ENCODE measurements at places on chromosomes 7 and 10.
A peak's percentile ranks its signal among the peaks of the same experiment; 100 is the strongest.

DNA sequence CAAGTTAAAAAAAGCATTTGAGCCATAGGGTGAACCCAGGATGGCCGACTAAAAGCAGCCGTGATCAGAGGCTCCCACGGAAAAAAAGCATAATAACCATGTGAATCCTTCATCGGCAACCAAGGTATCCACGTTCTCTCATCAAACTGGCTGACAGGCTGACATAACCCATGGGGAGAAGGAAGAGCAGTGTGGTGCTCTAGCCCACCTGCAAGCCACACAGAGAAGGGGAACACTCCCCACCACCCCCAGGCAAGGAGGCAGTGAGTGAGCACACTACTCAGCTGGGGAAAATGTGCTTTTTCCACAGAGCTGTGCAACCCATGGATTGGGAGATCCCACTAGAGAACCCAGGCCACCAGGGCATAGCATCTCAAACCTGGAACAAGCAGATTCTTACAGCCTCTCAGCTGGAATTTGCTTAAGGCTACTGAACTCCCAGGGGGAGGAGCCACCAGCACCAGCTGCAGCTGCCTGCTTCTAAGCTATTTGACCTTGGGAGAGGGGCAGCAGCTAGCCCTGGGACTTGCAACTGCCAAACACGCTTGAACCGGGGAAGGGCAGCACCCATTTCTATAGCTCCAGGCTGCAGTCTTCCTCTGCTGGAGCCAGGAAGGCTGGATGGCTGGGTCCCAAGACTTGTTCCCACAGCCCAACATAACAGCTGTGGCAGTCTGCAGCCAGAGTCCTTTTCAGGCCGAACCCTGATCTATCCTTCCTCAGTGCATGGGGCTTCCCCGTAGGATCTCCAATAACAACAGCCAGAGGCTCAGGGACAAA is 178.2 kb upstream of the NRG3 start:
- H3K36me3 ChIP-seq = peaks cover 10% of the 10 kb centered on the region
- H3K4me3 ChIP-seq = no peak overlapping the region
- H3K4me1 ChIP-seq = peaks cover 14% of the 10 kb centered on the region
- H3K27ac ChIP-seq = no peak overlapping the region
- no peak for DNase-seq

GRCh38 chr7:76310102-76310957 is 7.9 kb downstream of the HSPB1 start:
- H3K27me3 ChIP-seq = no peaks in the 10 kb centered on the region
- peak overlapping the region; percentile 43 for H3K27ac ChIP-seq
- H3K4me3 ChIP-seq = no peak overlapping the region
- no peak for DNase-seq

DNA sequence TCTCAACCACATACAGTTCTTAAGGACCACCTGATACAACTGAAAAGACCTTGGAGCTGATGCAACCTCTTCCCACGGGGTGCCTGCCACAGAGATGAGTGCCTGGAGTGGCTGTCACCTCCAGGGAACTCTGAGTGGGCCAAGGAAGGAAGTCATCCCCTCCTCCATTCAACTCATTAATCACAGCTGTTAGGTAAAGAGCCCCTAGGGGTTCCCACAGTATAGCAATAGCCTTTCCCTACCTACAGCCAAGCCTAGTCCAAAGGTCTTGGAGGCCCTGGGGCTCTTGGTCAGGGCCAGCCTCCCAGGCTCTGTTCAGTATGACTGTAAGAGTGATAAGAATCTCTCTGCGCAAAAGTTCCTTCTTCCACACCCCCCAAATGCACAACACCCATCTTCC is 70.4 kb upstream of the NFE2L3 start:
- H3K4me1 ChIP-seq = peaks cover 23% of the 10 kb centered on the region
- no peak for DNase-seq
- H3K36me3 ChIP-seq = no peaks in the 10 kb centered on the region
- no peak overlapping the region for H3K4me3 ChIP-seq

DNA sequence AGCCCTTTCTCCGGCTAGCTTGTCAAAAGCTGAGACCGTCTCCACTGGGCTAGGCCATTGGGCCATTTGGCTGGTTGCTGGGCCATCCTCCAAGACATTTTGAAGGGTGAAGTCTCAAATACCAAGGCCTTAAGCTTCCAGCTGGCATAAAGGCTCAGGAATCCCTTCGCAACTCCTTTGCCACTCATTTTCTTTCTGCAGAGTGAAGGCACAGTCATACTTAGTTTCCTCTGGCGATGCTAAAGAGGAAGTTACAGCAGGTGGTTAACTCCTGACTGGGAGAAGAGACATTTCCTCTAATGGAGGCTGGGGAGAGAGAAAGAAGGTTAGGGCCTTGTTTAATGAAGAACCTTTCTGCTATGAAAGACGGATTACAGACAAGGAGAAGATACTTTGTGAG is 4.8 kb upstream of the REPIN1 start:
- peak overlapping the region; percentile 45 for H3K4me3 ChIP-seq
- no peak overlapping the region for H3K27ac ChIP-seq
- H3K4me1 ChIP-seq = peaks cover 33% of the 10 kb centered on the region
- peaks cover under 1% of the 10 kb centered on the region for H3K36me3 ChIP-seq
- DNase-seq = no peak

DNA sequence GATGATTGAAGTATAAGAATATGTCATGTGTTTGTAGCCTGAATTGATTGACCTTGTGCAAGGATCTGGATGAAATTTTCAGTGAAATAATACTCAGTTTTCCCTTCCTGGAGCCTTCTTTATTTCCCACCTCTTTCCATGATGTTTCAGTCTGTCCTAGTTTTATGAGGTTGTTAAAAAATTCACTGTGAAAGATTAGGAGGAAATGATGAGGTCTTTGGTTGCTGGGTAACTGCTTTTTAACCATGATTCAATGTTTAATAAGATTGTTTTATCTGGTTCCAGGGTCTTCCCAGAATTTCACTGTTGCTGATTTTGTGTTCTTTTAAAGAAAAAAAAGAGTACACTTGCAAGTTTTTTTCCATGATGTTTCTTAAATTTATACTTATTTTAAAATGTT is 221.5 kb downstream of the MBL2 start:
- H3K27me3 ChIP-seq = no peaks in the 10 kb centered on the region
- H3K4me3 ChIP-seq = no peak overlapping the region
- no peak overlapping the region for H3K27ac ChIP-seq
- DNase-seq = no peak

DNA sequence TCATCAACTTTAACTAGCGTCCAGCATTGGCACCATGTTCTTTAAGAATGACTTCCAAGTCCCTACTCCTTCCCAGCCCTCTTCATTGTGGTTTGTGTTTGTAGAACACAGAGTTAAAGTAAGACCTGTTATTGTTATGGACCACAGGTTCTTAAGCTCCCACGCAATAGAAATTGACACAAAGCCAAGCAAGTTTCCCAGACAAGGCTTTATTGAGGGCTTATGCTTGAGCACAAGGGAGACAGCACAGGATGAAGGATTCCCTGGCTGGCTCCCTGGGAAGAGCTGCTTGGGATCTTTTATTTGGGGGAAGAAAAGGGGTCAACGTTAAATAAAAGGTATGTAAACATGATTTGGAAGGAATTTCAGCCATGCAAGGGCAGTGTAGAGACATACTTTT is 44.3 kb upstream of the PRKCQ start:
- no peak for DNase-seq
- no peaks in the 10 kb centered on the region for H3K4me1 ChIP-seq
- no peaks in the 10 kb centered on the region for H3K36me3 ChIP-seq

DNA sequence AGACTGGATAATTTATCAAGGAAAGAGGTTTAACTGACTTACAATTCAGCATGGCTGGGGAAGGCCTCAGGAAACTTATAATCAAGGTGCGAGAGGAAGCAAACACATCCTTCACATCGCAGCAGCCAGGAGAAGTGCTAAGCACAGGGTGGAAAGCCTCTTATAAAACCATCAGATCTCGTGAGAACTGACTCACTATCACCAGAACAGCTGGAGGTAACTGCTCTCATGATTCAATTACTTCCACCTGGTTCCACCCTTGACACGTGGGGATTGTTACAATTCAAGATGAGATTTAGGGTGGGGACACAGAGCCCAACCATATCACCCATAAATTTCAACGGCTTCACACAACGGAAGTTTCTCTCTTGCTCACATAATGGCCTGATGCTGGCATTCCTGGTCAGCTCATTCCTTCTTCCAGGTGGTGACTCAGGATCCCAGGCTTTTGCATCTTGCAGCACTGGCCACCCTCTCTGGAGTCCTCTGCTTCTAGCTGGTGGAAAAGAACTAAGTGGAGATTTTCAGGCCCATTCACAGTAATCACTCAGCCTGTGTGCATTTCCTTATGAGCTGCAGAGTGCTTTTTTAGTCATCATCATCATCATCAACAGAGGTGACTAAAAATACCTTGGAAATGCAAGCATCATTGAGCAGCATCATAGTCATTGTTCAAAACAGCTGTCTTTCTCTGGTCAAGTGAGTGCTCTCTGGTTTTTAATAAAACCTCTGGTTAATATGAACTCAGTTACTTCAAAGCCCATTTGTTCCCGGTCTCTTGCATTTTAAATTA is 308.1 kb downstream of the SFMBT2 start:
- DNase-seq = no peak
- H3K27ac ChIP-seq = no peak overlapping the region
- no peaks in the 10 kb centered on the region for H3K27me3 ChIP-seq

DNA sequence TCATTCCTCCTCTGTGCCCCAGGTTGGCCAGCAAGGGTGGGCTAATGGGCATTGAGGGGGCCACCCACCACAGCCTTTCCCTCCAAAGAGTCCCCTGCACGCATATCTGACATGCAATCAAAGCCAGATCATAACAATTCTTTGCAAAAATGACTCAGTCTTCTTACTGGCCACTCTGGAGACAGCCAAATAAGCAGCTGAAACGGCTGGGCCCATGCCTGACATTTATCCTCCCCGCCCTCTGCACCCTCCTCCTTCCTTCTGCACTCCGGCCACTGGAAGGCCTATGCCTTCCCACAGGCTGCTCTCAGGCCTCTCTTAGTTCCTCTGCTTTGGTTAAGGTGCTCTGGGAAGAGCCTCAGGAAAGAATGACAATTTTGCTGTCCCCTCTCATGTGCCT is 29.2 kb upstream of the NPFFR1 start:
- H3K27ac ChIP-seq = no peak overlapping the region
- no peaks in the 10 kb centered on the region for H3K27me3 ChIP-seq
- H3K36me3 ChIP-seq = no peaks in the 10 kb centered on the region
- H3K4me1 ChIP-seq = no peaks in the 10 kb centered on the region

GRCh38 chr7:43492896-43493295 is 90.0 kb upstream of the STK17A start:
- H3K36me3 ChIP-seq = no peaks in the 10 kb centered on the region
- H3K4me1 ChIP-seq = peaks cover 25% of the 10 kb centered on the region
- no peak for DNase-seq
- no peaks in the 10 kb centered on the region for H3K27me3 ChIP-seq
- H3K27ac ChIP-seq = no peak overlapping the region

DNA sequence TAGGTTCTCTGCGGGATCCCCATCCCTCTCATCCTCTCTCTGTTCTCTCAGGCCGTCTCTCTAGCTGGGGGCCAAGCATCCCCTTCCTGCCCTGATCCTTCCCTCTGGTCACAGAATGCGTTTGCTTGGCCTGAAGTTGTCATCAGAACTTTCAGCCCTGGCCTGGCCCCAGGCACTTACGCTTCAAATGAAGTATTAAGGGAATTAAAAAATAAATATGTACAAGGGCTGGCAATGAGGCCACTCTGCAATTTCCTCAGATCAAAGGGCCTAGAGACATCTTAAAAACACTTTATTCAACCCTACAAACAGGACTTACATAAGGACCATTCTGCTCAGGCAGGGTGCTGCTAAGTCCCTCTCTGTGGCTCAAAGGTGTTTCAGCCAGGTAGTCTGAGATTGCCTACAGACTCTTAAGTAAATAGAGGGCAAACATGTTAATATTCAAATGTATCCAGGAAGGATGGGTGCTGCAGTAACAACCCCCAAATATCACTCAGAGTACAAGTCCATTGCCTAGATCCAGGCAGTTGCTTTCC is 16.0 kb downstream of the SFTPD start:
- no peak overlapping the region for H3K27ac ChIP-seq
- peaks cover 20% of the 10 kb centered on the region for H3K27me3 ChIP-seq
- no peaks in the 10 kb centered on the region for H3K36me3 ChIP-seq
- DNase-seq = no peak

DNA sequence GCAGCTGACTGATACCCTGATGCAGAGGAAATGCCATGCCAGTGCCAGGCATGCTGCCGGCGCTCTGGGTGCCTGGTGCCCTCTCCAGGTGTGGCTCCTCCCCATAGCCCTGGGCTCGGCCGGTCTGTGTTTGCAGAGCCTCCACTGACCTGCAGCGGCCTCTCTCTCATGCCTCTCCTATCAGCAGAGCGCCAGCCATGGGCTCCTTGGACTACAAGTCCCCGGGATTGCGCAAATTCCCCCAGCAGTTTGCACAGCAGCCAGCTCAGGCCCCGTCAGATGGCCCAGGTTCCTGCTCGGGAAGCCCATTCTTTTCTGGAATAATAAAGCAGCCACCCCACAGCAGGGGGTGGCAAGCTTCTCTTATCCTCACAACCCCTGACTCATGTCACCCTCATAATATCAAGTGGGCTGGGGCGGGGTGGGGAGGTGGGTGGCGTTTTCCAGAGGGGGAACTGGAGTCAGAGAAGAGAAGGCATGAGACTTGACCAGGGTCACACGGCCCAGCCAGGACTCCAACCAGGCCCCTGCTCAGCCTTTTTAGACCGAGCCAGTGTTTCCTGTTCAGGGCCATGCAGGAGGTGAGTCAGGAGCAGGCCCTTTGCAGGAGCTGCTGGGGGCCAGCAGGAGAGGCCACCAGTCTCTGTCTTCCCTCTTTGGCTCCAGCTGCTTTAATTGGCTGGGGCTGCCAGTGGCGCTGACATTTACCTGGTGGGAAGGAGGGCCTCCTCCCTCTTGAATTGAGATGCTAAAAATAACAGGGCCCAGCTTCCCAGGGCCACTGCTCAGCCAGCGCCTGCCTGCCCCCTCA is 58.6 kb downstream of the ZMIZ1 start:
- DNase-seq = no peak
- no peak overlapping the region for H3K4me3 ChIP-seq
- no peaks in the 10 kb centered on the region for H3K36me3 ChIP-seq
- H3K4me1 ChIP-seq = peaks cover 58% of the 10 kb centered on the region
- no peaks in the 10 kb centered on the region for H3K27me3 ChIP-seq

DNA sequence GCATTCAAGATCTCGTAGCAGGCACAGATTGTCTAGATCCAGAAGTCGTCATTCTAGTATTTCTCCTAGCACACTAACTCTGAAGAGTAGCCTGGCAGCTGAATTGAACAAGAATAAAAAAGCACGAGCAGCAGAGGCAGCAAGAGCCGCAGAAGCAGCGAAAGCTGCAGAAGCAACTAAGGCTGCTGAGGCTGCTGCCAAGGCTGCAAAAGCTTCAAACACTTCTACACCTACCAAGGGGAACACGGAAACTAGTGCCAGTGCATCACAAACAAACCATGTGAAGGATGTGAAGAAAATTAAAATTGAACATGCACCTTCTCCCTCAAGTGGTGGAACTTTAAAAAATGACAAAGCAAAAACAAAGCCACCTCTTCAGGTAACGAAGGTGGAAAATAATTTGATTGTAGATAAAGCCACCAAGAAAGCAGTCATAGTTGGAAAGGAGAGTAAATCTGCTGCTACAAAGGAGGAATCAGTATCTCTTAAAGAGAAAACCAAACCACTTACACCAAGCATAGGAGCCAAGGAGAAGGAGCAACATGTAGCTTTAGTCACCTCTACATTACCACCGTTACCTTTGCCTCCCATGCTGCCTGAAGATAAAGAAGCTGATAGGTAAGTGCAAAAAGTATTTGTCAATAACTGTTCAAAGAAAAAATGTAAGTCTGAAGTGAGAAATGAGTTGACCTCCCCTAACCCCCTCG is 37.7 kb downstream of the CDK13 start:
- H3K27ac ChIP-seq = no peak overlapping the region
- peaks cover 6% of the 10 kb centered on the region for H3K36me3 ChIP-seq
- H3K27me3 ChIP-seq = no peaks in the 10 kb centered on the region
- H3K4me1 ChIP-seq = peaks cover 14% of the 10 kb centered on the region
- no peak overlapping the region for H3K4me3 ChIP-seq

Data from neural crest cell (in vitro differentiated cells).